ENCODE measurements at places on chromosomes 4 and X.

- DNase-seq = no peak
Measured at GRCh38 chr4:77122656-77123055, 34.4 kb upstream of the CCNG2 start.

DNA sequence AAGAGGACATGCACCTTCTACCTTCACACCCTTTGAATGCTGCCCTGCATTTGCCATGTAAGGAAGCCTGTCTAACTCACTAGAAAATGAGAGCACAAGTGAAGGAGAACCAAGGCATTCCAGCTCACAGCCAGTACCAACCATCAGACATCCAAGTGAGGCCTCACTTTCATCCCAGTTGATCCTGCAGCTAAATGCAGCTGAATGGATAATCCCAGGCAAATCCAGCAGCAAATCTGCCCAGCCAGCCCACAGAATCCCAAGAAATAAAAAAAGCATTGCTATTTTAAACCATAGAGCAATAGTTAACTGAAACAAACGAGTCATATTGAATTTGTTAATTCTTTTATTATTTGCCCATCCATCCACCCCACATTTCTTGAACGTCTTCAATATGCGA, 112.5 kb downstream of the C4orf33 start:
- DNase-seq = no peak

DNA sequence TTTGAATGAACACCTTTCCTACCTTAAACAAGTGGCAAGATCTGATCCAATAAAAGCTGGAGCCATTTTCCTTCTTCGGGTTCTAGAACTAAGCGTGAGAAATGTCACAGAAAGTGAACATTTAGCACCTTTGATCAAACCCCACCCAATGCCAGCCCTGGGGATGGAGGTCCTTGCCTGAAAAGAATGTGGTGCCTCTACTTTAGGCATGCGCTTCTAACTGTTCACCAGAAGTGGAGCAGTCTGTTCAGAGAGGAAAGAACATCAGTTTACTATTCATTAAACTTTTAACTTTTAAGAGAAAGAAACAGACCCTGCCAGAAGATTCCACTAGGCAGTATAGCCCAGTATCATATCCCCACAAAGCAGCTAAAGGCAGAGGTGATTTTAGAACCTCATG, 75.9 kb downstream of the INTS12 start:
- no peak for DNase-seq

- DNase-seq = no peak
Measured at GRCh38 chrX:67651437-67652142, 107.8 kb downstream of the AR start.

DNA sequence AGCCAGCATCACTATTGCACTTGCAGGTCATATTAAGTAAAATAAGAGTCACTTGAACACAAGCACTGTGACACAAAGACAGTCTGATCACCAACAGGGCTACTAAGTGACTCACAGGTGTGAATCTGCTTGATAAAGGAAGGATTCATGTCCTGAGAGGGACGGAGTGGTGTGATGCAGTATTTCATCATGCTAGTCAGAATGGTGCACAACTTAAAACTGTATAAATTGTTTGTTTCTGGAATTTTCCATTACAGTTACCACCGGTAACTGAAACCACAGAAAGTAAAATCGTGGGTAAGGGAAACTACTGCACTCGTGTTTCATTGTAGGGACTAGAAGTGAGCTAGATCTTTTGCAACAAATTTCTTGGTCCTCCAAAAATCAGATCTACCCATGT, 109.7 kb downstream of the ELOVL6 start:
- DNase-seq = no peak

DNA sequence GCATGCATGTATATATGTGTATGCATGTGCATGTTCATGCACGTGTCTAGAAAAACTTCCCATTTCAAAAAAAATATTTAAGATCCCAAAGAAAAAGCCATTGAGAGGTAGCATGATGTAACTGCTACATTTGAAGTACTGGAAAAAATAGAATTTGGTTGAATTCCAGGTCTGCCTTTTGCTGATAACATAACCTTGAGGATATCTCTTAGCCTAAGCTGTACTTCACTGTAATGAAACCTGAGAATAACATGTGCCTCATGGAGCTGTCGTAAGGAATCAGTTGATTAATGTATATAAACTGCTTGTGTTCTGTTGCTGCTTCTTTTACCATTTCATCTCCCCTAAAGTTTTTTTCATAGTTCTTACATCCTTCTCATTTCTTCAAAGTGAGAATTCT, 351.8 kb downstream of the GRIA2 start:
- DNase-seq = no peak

GRCh38 chr4:150943818-150944217, 71.3 kb downstream of the LRBA start:
- peak; percentile 64 for DNase-seq

GRCh38 chr4:139469216-139469615, 15.3 kb downstream of the RAB33B start:
- no peak for DNase-seq

DNA sequence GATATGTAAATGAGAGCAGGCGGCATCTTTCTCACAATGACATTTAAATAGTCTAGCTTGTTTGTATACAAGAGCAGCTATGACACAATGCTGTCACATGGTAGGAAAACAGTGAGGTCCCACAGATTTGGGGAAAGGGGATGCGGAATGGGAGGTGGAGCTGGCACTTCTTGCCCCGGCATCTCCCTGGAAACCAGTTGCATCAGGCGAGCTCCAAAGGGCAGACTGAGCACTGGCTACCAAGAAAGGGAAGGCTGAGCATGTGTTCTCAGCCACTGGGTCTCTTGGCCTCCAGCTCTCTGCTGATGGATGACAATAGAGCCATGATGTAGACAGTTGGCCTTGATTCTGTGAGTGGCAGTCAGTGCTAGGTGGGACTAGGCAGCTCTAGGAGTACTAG, 109.0 kb downstream of the UCHL1 start:
- no peak for DNase-seq

- no peak for DNase-seq
Measured at GRCh38 chr4:115042496-115042895, 70.9 kb downstream of the NDST4 start.

- DNase-seq = no peak
Measured at GRCh38 chrX:140804292-140804691, 94.7 kb downstream of the LINC00632 start.

DNA sequence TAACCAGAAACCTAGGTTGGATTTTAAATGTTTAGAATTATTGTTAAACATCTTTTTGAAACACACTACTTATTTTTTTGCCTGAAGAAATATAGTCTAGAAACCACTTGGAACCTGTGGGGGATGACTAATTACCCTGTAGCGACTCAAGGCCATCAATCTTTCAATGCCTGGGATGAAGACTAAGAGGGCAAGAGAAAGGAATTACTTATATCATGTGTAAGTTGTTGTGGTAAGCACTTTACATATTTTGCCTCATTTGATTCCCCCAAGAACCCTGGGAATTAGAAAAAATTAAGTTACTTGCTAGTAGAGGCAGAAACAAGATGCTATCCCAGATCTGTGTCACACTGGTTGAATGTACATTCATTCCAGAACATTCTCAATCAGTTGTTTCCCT, 170.9 kb upstream of the GRIA3 start:
- DNase-seq = no peak

- no peak for DNase-seq
Measured at GRCh38 chrX:77446029-77446585, 1.1 kb upstream of the FGF16 start.

GRCh38 chr4:77805840-77806239, 13.3 kb downstream of the CNOT6L start:
- DNase-seq = no peak

DNA sequence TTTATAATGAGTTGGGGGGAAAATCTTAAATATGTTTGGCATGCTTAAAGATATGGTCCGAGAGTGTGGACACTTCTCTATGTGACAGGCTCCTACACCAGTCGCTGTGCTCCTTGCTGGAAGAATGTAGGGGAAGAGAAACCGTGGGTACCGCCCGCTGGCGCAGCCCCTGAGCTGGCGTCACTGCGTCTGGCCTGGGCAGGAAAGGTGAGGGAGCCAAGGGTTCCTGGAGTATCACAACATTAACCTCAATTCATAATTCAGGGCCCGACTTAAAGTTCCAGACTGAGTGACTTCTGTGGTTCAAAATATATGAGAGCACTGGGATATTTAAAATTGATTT, 95.1 kb downstream of the GATB start:
- DNase-seq = no peak

GRCh38 chr4:141009931-141010330, 123.3 kb downstream of the RNF150 start:
- DNase-seq = no peak

DNA sequence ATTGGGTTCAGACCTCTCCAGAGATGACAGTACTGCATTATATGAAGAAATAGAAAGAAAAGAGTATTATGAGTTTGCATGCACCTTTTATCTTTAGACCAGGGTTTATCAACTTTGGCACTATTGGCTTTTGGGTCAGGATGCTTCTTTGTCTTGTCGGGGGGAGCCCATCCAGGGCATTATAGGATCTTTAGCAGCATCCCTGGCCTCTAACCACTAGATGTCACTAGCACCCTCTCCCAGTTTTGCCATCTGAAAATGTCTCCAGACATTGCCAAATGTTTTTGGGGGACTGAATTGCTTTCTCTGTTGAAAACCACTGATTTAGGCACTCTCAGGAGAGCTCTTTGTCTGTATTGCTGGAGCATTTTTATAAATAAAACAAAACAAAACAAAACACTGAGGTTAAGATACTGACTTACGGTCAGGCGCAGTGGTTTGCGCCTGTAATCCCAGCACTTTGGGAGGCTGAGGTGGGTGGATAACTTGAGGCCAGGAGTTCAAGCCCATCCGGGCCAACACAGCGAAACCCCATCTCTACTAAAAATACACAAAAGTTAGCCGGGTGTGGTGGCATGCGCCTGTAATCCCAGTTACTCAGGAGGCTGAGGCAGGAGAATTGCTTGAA, 23.6 kb downstream of the CA5B start:
- peak; percentile 39 for DNase-seq

DNA sequence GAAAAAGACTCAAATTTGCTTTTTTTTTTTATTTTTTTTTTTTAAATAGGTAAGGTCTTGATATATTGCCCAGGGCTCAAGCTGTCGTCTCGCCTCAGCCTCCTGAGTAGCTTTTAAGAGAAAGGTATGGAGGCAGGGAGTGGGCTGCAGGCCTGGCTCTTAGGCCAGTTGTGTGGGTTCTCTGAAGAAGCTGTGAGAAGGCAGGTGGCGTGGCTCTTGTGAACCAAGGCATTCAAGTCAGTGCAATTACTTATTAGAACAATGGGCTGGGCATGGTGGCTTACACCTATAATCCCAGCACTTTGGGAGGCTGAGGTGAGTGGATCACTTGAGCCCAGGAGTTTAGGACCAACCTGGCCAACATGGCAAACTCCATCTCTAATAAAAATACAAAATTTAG, 244.0 kb upstream of the SFRP2 start:
- DNase-seq = no peak

- DNase-seq = no peak
Measured at GRCh38 chr4:152512483-152512882, 23.4 kb downstream of the FBXW7 start.

DNA sequence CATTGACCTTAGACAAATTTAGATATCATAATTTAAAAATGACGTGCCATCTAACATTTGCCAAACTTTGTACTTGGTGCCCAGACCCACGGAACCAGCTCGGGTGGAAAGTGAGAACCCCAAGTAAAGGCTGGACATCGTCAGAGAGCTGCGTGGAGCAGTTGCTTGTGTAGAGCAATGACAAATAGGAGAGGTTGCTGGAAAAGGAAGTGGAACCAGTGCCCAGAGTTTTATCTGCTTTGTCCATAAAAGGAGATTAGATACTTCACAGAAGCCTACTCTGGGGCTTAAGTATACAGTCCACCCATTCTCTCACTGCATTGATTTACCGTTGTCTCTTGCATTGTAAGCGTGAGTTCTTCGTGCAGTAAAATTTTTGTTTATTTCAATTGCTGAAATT, 5.4 kb upstream of the TBC1D1 start:
- DNase-seq = no peak

GRCh38 chrX:54178100-54178940, 4.7 kb downstream of the FAM120C start:
- no peak for DNase-seq

DNA sequence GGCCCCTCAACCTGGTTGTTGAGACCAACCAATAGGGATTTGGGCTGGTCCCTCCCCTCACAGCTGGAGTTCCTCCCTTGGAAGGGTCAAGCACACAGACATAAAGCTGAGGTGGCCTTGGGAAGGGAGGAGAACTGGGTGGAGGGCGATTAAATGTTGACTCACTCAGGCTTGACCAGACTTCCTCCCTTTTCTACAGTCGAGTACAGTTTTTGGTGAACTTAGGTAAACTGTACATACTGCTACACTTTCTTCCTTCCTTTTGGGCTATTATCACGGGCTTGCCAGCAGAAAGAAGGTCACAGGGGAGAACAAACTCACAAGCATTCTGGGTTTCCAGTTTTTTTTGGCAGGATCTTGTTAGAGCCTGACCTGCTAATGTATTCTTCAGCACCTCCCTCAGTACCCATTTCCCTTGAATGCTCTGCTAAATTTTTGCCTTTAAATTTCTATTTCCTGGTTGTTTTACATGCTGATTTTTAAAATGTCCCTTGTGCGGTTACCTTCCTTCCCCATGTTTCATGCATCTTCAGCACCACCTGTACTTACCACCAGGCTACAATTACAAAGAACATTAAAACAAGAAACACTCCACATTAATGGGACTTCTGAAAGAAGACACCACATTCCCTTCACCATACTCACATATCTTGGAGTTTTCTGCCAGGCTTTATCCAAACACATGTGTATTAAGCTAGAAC, 135.2 kb upstream of the RASGEF1B start:
- DNase-seq = no peak

DNA sequence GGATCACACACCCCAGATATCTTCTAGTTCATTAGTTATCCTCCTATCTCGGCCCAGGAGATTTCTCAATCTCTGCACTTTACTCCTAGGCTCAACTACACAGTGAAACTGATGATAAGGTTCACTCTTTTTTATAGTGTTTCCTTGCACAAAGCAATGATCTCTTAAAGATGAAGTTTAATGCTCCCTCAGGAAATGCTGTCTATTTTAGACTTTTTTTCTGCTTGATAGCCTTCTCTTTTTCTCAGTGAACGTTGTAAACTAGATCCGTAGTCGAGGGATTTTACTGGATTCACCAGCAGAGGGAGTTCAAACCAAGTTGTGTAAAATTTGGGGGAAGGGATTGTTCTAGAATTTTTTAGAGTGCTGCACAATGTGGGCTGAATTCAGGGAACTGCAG, 269.6 kb downstream of the GBA3 start:
- DNase-seq = no peak

- DNase-seq = no peak
Measured at GRCh38 chr4:39054497-39054896, 7.5 kb upstream of the KLHL5 start.
